ENCODE measurements at places on chromosomes 3 and 15. TPM values are rescaled to one million over a fixed set of nuclear protein-coding genes. Genes with fewer than 3 reads are reported as not detected.

DNA sequence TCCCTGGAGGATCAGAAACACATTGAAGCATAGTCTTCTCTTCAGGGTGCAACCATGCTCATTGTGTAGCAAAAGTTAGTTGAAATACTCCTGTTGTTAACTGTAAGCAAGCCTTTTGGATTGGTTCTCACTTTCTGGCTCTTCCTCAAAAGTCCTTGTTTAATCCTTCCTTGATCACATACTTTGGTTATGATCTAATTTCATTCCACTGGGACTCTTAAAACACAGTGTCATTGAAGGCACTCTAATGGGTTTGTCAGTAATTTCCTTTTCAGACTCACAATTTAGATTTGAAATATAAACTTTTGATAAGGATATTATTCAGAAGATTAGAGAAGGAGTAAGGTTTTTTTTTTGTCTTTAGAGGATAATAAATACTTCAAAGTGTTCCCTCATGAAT lies 451.7 kb upstream of the SGO1 start:
- DNase-seq, result no peak

PLA2G4B gene
- 8.6 TPM for polyA plus RNA-seq

MFGE8 gene
- 205 TPM for polyA plus RNA-seq

DNA sequence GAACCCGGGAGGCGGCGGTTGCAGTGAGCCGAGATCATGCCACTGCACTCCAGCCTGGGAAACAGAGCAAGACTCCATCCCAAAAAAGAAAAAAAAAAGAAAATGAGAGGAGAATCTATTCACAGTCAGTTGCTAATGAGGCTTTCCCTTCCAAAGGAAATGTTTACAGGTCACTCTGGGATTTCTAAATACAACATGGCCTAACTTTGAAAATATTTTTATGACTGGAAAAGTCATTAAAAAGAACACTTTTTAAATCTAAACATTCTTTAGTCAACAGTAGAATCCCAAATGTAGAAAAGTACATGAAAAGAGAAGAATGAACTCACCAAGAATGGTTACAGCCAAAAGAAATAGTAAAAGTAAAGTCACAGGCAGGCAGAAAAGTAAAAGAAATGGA lies 78.6 kb downstream of the PLD1 start:
- no peak for DNase-seq

LRRC58 gene
- 14.8 TPM for polyA plus RNA-seq

RBPMS2 gene
- 6.8 TPM for polyA plus RNA-seq

GRCh38 chr3:87420171-87420570 lies 143.8 kb upstream of the POU1F1 start:
- DNase-seq, result no peak

C2CD4A gene
- polyA plus RNA-seq, result not detected

DNA sequence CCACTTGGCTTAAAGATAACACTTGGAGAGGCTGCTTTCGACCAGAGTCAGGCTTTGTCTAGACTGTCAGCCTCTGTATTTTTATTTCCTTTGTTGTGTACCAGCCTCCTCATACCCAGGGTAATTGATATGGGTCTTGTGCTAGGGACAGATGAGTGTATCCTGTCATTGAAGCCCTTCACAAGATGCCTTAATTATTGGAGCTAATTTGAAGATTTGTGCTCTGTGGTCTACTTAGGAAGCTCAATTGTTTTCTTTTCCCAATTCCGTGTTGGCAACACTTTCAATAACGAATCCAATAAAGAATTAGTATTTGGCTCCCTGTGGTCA lies 60.5 kb upstream of the DPH6 start:
- DNase-seq, result no peak

DNA sequence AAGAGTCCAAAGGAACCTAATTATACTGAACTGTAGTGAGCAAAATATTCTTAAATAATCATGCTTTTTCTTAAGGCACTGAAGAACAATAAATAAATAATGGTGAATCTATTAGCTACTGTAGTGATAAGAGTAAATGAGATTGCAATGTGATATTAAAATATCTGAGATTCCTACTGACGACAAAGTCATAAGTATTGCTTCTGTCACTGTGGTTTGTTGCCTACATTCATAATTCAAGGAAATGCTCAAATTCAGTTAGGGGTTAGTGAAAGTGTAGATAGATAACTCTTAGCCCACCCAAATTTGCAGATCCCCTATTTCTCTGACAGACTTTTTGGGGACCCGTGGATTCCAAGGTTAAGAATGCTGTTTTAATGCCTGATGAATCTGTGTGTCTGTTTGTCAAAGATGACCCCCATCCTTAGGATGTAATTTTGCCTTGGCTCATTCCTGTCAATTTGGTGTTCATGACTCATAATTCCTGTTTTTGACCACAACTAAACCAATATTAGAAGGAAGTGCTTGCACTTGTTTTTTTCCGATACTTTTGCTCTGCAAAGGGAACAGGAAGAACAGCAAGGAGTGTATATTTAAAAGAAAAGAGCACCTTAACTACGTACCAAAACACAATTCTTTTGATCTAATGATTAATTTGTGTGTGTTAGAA lies 86.7 kb downstream of the MAGI1 start:
- DNase-seq, result no peak

ERC2 gene
- 1.3 TPM for polyA plus RNA-seq

- DNase-seq, result peak; percentile 26
Observed at GRCh38 chr15:62558640-62559380, 393.7 kb upstream of the C2CD4B start.

LSG1 gene
- polyA plus RNA-seq, result 26.8 TPM

SI gene
- 0.01 TPM for polyA plus RNA-seq

GRCh38 chr3:195134431-195134830 lies 136.5 kb downstream of the XXYLT1 start:
- no peak for DNase-seq

TGM4 gene
- not detected for polyA plus RNA-seq

TTLL13 gene
- polyA plus RNA-seq, result 0.33 TPM

DNA sequence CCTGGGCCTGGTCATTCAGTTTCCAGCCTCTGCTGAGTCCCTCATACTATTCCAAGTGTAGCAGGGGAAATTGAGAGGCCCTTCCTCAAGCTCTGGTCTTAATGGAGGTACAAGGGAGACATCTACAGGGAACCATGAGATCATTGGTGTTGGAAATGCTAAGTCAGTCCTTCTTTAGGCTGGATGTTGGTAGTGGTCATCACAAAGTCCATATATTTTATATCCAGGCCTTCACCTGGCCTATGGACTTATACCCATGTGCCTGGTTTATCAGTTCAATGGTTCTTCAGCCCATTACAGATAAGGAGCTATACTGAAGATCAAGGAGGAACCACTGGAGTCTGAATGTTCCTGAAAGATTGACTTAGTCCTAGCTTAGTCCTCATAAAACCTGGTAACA lies 135.0 kb downstream of the STAG1 start:
- no peak for DNase-seq

GRCh38 chr15:61327019-61327631 lies 98.0 kb upstream of the RORA start:
- no peak for DNase-seq

DNA sequence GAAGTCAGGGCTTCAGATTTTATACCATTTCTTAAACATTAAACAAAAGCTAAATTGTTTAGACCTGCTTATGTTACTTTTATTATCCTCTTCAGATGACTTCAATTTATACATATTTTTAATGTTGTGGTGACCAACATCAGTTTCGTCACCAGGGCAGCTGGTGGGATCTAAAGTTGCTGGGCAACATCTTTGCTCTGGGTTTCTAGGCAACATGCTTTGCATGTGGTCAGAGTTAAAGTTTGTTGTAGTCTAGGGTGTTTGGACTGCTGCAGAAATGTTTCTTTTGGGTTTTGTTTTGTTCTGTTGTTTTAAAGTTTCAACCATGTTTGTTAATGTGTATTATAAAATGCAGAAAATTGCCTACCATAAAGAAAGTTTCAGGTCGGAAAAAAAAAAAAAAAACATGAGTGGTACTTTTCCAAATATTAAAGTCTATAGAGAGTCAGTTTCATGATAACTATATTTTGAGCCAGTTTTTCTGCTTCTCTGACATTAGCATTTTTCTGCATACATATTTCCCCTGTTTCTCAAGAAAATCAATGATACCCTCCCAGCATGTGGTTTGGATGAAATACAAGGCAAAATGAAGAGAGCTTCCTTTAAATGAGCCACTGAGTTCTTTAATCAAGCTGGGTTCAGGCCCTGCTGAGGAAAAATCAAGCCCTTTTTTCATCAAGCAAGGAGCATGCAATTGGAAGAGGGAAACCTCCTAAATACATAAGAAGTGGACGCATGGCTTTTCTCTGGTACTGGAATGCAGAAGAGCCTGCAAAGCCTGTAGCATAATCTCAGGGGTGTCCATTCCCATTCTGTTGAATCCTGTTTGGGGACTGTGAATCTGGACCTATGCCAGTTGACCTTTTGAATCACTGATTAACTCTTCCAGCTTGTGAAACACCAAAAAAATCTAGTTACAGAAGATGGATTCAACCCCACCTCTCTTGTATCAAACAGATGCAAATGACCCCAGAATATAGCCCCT lies 35.0 kb upstream of the VGLL3 start:
- no peak for DNase-seq

DNA sequence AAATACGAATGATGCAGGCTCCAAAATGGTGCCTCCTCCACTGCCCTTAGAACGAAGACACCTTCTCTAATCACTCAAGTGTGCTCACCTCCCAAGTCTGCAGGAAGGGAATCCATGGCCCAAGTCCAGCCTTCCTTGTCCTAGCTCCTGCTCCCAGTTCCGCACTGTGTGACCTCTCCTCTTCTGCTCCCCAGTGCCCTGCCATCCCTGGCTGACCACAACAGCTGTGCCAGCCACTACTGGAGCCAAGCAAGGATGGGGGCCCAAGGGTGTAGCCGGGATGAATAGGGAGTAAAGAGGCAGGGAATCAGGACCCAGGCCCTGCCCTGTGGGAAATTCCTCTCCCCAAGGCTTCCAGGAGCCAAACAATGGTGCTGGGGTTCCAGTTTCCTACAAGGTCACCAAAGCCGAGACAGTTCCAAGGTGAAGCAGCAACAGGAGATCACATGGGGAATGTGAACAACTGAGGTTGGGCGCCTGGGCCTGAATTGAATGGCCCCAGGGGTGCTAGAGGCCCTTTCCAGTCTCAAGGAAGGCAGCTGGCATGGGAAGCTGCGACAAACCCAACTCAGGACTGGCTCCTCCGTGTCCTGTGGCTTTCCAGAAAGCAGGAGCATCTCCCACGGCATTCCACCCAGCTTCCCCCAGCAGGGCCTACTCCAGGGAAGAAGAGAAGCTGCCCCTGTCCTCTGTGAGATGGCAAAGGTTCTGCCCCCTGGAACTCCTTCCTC lies 20.2 kb downstream of the SEMA7A start:
- no peak for DNase-seq

DNA sequence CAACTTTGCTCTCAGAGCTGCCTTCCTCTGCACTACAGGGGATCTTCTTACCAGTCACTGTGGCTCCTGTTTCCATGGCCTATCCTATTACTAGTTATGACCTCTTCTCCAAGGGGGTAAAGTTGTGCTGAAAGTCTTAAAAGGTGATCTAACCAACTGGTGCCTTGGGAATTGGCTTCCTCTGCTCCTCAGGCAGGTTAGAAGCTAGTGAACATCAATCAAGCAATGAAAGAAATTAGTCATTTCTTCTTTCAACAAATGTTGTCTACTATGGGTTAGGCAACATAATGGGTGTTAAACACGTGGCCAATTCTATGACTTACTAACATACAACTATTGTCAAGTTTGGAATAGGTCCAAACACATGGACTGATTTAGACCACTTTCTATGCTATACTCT lies 571.4 kb upstream of the NAALADL2 start:
- no peak for DNase-seq

FGF12 gene
- 1.7 TPM for polyA plus RNA-seq

PARP6 gene
- 51.5 TPM for polyA plus RNA-seq

GRCh38 chr3:132786890-132787289 lies 64.7 kb upstream of the NPHP3 start:
- DNase-seq, result no peak

BTD gene
- 44.1 TPM for polyA plus RNA-seq

SLC22A13 gene
- not detected for polyA plus RNA-seq

SUCLG2 gene
- 32.3 TPM for polyA plus RNA-seq

DNA sequence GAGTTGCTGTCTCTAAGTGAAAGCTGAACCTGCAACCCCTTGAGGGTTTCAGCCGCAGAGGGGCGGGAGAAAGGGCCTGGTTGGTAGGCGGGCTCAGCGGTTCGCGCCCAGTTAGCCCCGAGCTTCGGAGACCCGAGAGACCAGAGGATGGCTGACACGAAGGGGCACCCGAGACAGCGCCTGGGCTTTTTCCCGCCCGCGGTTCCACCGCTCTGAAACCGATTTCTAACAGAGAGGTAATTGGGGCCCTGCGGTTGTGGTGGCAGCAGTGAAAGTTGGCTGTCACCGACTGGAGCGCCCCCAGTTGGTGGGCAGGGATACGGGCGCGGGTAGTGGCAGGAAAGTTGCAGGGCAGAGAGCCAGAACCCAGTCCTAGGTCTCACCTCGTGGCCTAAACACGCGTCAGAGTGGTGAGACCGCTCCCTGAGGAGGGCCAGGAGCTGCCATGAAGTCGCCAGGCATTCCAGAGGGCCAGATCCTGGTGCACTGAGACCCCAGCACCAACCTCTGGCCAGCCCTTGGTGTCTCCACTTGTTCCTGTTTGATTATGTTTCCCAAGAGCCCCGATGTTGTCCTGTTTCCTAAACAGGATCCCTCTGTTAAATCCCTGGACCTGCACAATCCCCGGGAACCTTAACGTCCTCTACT lies 625 bp upstream of the ELL3 start:
- DNase-seq, result peak; percentile 75

DNA sequence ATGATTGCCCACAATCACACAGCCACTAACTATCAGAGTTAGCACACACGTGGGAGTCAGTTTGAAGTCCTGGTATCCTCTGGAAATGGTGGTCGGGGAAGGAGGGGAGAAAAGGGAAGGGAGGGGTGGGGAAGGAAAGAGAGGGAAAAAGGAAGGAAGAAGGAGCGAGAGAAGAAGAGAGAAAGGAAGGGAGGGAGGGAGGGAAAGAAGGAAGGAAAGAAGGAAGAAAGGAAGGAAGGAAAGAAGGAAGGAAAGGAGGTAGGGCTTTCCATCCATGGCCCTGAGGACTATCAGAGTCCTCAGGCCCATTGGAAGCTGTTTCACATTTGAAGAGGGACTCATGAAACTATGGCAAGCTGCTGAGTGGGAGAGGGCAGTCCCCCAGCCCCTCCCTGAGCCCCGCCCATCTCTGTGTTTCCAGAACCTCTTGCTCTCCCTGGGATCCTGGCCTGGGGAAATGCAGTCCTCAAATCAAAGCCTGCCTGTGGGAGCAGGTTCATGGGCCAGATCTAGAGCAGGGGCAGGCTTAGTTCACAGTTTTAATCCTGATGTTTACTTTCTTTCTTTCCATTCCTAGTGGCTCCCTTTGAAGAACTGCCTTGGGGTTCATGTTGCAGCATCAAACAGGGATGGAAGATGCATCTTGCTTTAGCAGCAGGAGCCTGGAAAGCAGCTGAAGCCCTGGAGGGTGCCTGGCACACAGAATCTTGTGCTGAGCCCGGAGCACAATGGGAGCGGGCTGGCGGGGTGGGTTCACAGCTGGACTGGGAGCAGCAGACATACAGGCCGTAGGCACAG lies 66.1 kb upstream of the GLCE start:
- DNase-seq, result no peak

- DNase-seq, result no peak
Observed at GRCh38 chr15:47887241-47887800, 170.0 kb downstream of the SEMA6D start.

GRCh38 chr15:42156243-42156922 lies at the start of gene PLA2G4F:
Gene PLA2G4F (minus strand): TSS chr15:42156636. CDS start chr15:42156549, 87 bp downstream.
- no peak for DNase-seq

- no peak for DNase-seq
Observed at GRCh38 chr3:124115279-124115678, 123.4 kb upstream of the ROPN1 start.

Measured in ovary (tissue), 10 donors.